CD4-positive, alpha-beta T cell treated with Interleukin-17A for 1 hour (primary cell): ENCODE measurements at places on chromosomes 1 and 21.

- DNase-seq: peak; percentile 49
Observed at GRCh38 chr1:62687903-62688686, at the start of gene DOCK7. DOCK7 (minus strand) TSS chr1:62688386; CDS start chr1:62688264, 122 bp downstream.

- no peak for DNase-seq
Observed at GRCh38 chr1:54805981-54806381, 4.9 kb upstream of the TTC22 start.

DNA sequence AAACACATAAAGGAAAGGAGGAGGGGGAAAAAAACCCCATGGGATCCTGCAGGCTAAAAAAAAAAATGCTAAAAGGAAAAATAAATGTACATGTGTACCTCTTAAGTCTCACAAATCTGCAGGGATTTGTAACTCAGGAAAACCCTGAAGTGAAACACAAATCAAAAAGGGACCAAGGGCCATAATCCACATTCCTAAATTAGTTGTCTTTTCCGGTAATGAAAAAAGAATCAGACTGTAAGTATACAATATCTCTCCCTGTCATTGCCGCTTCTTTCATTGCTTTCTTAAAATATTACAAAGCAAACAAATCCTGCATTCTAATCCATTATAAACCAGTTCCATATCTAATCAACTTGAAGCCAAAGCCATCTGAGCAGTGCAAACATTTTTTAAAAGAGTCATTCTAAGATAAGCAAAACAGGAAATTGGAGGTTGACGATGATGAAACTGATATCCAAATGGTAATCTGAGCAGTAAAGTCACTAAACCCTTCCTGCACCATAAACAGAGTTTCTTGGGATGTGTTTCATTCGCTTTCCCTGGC is 58.7 kb upstream of the SIM2 start:
- no peak for DNase-seq

DNA sequence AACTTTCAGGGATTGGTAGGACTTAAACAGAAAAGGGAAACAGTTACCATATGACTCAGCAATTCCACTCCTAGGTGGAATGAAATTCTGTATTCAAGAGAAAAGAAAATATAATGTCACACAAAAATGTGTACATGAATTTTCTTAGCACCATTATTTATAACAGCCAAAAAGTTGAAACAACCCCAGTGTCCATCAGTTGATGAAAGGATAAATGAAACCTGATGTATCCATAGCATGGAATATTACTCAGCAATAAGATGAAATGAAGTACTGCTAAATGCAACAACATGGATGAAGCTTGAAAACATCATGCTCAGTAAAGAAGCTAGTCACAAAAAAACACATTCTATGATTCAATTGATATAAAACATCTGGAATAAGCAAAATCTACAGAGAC is 15.5 kb downstream of the EEIG2 start:
- no peak for DNase-seq

- DNase-seq: no peak
Observed at GRCh38 chr1:209064850-209065706, 518.4 kb upstream of the CAMK1G start.

DNA sequence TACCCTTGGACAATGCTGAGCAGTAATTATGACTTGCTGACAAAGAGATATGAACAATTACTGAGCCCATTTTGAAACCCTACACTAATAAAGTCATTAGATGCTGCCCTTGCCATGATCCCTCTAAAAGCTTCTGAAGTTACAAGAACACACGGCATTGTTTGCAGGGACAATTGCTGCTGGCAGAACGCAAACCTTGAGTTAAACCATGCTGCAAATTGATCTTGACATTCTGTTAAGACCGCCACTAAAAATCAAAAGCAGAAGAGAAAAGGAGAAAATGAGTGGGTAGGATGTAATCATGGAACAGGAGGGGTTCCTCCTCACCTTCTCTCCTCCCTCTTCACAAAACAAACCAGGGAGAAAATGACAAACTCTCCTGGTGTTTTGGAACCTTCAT is 136.2 kb upstream of the DMRTA2 start:
- no peak for DNase-seq

DNA sequence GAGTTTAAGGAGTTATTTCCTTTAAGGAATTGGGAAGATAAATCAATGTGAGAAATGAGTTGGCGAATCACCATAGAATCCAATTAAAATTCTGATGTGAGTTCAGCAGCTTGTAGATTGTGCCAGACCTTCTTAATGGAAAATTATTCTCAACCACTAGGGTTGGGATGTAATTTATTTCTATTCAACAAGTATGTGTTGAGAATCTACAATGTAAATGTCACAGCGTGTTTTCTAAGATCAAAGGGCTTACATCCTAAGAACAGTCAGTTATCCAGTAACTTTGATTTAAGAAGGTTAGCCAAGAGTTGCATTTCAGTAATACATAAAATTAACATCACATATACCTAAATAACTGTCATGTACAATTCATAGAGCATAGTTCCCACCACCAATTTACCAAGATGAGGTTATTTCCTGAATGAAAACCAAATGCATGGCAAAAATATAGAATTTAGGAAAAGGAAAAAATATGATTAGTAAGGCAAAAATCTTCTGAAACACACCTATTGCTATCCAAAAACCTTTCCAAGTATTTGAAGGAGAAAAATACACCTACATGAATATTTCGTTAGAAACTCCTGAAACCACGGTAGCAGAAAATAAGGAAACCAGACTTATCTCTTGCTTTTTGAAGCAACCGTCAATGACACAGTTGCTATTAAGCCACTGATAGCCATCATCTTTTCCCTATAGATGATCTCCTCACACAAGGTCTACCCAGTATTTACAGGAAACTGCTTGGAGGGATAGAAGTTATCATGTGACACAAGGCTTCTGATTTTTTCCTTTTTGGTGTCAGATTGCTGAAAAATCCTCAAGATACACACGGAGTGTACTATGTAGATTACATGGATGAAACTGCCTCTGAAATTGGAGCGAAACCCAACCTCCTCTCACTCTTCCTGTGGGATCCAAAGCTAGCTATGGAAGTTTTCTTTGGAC is 259.4 kb upstream of the POGK start:
- no peak for DNase-seq

- DNase-seq: no peak
Observed at GRCh38 chr1:150887018-150887417, at the start of gene CTXND2. CTXND2 (plus strand) TSS chr1:150887136; CDS start chr1:150912315, 25,179 bp downstream.

DNA sequence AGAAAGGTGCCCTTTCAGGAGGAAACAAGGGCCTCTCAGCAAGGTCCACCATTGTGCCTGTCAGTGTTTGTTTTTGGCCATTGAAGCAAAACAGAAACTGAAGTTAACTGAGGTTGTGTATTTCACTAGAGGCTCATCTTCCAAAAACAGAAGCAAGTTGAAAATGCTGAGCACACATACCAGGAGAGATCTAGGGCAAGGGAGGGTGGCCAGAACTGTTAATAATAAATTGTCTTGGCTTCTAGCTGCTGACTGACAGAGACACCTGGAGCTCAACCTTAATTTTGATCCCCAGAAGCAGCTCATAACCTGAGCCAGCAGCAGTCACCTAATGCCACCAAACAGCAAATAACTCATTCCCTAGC is 5.2 kb downstream of the AGMAT start:
- DNase-seq: no peak

- peak; percentile 74 for DNase-seq
Observed at GRCh38 chr1:89065079-89065868, at the start of gene GBP1. GBP1 (minus strand) TSS chr1:89065208; CDS start chr1:89063234, 1,974 bp downstream.

GRCh38 chr1:31725777-31726535 is 22.1 kb upstream of the COL16A1 start:
- DNase-seq: no peak

DNA sequence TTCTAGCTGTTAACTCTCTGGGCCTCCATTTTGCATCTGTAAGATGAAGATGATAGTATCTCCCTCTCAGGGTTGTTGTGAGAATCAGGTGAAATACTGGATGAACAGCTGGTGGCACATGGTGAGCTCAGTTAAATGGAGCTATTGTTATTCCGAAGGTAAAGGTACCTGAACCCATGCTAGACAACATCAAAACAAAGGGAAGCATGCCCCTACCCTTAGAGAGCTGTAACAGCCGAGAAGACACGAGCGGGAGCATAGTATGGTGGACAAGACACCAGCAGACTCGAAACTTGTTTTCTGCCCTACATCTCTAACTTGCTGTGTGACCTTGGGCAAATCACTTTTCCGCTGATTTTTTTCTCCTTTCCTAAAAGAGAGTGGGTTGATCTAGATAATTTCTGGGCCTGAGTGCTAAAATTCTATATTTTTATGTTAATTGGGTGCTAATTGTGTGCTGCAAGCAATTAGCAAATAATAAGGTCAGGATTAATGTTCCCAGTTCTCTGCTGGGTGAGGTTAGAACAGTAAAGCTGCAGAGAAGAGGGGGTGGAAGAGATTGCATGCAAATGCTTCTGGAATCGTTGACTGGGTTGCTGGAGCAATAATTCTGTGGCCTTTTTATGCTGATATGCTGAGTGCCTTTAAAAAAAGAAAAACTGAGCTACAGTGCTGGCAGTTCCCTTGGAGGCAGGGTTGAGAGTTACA is 10.8 kb downstream of the TMEM200B start:
- no peak for DNase-seq

GRCh38 chr1:85847356-85847755 is 139.1 kb upstream of the ZNHIT6 start:
- DNase-seq: no peak

DNA sequence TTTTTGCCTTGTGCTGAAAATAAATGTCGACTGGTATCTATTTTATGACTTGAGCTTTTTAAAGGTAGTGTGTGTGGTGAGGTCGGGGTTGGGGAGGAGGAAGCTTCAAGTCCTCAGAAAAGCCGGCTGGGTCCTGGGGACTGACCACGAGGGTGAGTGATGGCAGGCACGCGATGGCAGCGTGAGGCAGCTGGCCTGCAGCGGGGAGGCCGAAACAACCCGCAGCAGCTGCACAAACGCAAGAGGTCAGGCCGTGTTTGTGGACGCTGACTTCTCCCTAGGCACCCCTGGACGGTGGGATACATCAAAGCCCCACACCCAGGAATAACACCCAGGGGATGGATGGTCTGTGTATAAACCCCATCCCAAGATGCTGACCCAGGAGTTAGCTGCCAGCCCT is 51.4 kb downstream of the ZBTB18 start:
- DNase-seq: no peak

GRCh38 chr21:32102426-32102825 is 176.4 kb downstream of the MIS18A start:
- DNase-seq: no peak

- DNase-seq: no peak
Observed at GRCh38 chr1:171890131-171890530, 48.8 kb downstream of the DNM3 start.

DNA sequence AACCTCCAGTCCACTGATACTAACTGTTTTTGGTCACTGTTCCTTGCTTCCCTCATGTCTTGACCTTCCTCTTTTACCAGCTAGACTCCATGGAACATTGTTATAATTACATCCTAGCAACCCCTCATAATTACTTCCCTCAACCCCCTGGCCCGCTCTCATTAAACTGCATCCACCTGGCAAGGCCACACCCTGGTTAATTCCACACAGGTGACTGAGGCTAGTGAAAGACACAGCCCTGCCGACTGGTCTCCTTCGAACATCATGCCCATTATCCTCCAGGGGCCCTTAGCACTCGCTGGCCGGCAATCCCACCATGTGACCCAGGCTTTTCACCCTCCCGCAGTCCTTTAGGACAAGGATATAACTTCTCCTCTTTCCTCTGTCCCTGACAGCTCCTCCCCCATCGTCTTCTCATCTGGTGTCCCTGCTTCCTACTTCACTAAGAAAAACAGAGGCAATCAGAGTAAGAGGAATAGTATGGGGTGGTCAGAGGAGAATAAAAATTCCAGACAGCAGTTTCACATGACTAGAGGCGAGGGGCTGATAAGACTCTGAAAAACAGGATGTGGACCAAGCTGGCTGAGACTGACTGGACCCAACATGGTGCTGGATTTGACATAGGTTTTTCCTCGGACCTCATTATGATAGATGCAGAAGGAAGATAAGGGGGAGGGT is 8.8 kb upstream of the TENT5B start:
- DNase-seq: no peak

DNA sequence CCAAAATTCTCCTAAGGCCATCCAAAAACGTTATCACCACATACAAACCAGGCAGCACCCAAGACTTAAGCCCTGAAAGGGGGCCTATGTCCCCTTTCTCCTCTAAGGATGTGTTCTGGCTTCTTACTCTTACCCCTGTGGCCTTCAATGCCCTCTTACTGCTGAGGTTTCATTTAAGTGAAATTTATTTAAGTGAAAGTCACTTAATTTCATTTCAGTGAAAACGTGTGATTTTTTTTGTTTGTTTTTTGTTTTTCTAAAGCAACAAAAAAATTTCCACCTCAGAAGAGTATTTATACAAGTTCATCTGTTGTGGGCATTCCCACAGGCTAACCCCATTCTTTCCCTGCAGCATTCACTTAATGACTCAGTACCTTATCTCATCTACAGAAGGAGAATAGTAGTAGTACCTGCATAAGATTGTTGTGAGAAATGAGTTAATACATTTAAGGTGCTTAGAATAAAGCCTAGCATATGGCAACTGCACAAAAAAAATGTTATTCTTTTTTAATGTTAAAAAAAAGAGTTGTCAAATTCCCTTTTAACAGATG is 220.6 kb downstream of the CHRM3 start:
- DNase-seq: no peak

DNA sequence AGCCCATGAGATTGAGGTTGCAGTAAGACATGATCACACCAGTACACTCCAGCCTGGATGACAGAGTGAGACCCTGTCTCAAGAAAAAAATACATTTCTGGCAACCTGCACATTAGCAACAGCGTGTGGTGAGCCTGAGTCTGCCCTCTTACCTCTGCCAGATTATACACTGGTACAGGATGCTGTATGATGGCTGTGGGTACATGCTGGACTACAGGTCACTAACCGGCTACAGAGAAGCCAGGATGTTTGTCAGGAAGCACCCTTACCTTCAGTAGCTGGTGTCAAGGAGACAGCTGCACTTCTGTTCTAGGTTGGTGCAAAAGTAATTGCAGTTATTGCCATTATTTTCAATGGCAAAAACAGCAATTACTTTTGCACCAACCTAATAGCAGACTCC is 575.7 kb downstream of the NPHP4 start:
- no peak for DNase-seq

DNA sequence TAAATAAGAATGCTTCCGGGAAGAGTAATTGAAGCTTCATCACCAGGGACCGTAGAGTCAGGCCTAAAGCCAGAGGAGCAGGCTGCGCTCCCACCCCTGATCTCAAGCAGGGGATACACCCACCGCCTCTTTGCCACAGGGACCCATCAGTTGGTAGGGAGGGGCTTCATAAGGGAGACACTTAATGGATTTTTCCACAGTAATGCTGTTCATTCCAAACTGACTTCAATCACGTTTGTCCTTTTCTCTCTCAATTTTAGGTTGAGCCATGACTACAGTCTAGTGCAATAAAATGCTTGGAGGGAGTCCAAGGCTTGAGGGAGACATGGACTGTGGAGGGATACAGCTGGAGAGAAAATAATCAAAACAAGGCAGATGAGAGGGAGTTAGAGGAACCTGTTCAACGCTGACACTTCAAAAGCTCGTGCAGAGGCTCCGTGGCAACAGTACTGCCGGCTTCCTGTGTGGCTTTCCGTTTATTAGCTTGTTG is 111.5 kb downstream of the SEC16B start:
- no peak for DNase-seq
